ENCODE measurements at places on chromosomes 5 and 9. TPM values are rescaled to one million over a fixed set of nuclear protein-coding genes. Genes with fewer than 3 reads are reported as not detected.

ECM2 gene
- 0.22 TPM for total RNA-seq

KIF4B gene
- total RNA-seq = 0.79 TPM

TAF11L10 gene
- total RNA-seq = 1.4 TPM

PCDHGC5 gene
- 3.4 TPM for total RNA-seq

ENTREP1 gene
- not detected for total RNA-seq

DENND4C gene
- total RNA-seq = 13.9 TPM

CDH10 gene
- 1.4 TPM for total RNA-seq

PCDHGA12 gene
- 3.5 TPM for total RNA-seq

All from A673 (cell line).